Activated naive CD8-positive, alpha-beta T cell treated with anti-CD3 and anti-CD28 coated beads for 36 hours (primary cell): ENCODE measurements at places on chromosomes 16 and 17. TPM values are rescaled to one million over a fixed set of nuclear protein-coding genes. Genes with fewer than 3 reads are reported as not detected.

DNA sequence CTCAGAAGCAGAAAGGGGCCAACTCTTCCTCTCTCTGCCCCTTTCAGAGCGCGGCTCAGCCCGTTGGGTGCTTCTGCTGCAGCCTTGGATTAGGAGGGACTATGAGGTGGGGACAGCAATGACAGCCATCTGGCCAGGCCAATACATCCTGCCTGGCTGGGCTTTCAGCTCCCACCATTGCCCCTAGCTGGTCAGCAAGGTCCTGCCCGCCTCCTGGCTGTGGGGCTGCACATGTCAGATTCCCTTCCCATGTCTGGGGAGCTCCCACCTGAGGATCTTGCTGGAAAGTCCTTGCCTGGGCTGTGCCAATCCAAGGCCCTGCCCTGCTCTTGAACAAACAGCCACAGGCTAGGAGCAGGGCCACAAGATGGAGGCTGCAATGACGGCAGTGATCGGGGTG, 8.3 kb downstream of the TRIM65 start:
- no peak for DNase-seq

Gene KRT17
- total RNA-seq, result not detected

- DNase-seq, result no peak
Measured at GRCh38 chr16:69182730-69183416, 4.1 kb upstream of the SNTB2 start.

Gene CD300E
- total RNA-seq, result not detected

DNA sequence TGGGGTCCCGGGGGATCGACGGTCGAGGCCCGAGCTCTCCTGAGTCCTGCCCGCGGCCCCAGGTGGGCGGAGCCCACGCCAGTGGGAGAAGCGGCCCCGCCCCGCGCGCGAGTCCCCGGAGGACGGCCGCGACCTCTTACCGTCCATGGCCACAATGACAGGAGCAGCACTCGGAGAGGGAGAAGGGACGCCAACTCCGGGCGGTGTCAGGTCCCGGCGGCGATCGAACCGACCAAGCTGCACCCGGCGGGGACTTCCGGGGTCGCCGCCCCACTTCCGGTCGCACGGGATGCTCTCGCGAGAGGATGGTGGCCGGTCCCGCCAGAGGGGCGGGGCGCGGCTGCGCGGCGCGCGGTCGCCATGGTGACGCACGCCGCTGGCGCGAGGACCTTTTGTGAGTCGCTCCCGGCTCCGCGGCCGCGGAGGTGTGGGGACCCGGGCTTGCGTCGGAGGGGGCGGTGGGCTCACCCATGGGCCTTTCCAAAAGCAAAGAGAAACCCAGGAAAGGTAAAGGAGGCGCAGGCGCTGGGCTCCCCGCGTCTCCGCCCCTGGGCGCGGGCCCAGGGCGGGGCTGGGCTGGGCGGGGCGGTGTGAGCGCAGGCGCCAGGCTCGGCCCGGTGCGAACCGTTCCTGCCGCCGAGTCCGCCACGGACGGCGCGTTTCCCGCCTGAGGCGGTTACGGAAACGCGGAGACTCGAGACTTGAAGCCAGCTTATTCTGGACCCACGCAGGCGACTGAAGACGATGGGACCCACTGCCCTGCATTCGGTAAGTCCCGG, at the start of the genes CHMP1A and SPATA33:
CHMP1A (minus strand) TSS at position 267 of the 779 bp plus-strand sequence; CDS start at position 147, 120 bp downstream.
SPATA33 (plus strand) TSS at position 395 of the 779 bp plus-strand sequence; CDS start at position 471, 76 bp downstream.
- DNase-seq, result peak; percentile 96
